ENCODE measurements at places on chromosomes 6 and 20. TPM values are rescaled to one million over a fixed set of nuclear protein-coding genes. Genes with fewer than 3 reads are reported as not detected.
A peak's percentile ranks its signal among the peaks of the same experiment; 100 is the strongest.

- peak; percentile 29 for DNase-seq
Observed at GRCh38 chr6:88683734-88684133, 279.7 kb downstream of the RNGTT start.

- DNase-seq: no peak
Observed at GRCh38 chr6:120938164-120938875, 396.0 kb downstream of the TBC1D32 start.

DNA sequence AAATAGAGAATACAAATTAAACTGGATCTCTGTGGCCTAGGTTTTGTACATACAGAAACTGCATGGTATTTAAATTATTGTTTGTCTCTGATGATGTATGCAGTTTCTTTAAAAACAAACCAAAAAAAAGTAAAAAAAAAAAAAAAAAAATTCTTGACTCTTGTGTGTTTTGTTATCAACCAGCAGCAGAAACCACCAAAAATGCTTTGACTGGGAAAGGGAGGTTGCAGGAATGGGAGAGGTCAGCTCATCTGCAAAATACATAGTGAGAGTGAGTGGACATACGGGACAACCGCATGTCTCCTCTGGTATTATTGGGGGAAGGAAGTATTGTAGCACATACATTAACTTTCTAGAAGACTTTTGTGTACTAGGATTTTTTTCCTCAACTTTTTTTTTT lies 38.0 kb downstream of the TBC1D7 start:
- DNase-seq: no peak

- no peak for DNase-seq
Observed at GRCh38 chr20:42493001-42493400, 696.7 kb downstream of the PTPRT start.

DNA sequence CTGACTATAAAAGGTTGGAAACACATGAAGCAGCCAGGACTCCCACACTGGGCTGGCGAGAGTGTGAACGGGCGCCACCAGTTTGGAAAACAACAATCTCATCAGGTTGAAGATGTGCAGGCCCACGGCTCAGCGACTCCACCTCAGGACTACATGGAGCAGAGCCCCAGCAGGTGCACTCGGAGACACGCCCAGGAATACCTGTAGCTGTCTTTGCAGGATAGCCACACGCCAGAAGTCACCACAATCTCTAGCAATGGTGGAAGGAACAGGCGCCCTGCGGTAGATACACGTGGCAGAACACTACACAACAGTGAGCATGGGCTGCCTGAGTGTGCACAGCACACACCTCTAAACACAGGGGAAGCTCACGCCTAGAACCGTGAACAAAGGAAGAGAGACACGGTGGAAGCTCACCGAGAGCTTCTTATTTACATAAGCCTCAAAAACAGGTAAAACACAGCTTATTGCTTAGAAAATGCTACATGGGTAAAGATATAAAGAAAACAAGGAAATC lies 28.7 kb upstream of the RPS6KA2 start:
- DNase-seq: no peak

The CPNE5 gene
- 0.26 TPM for total RNA-seq

The FUCA2 gene
- total RNA-seq: 60.8 TPM

The SLC2A10 gene
- total RNA-seq: 42.1 TPM

The HMGN3 gene
- 28.5 TPM for total RNA-seq

Data from fibroblast of lung (primary cell).